ENCODE measurements at places on chromosomes 5 and 9. TPM values are rescaled to one million over a fixed set of nuclear protein-coding genes. Genes with fewer than 3 reads are reported as not detected.

The ANKRD33B gene
- total RNA-seq: 11.0 TPM

The CDH18 gene
- not detected for total RNA-seq

The PCDHB14 gene
- total RNA-seq: 0.06 TPM

The RNF183 gene
- not detected for total RNA-seq

The GAS1 gene
- 0.10 TPM for total RNA-seq

Data from A549 treated with CpdA at 1 μM for 4 hours (cell line).